ENCODE measurements at places on chromosomes 6 and 20. TPM values are rescaled to one million over a fixed set of nuclear protein-coding genes. Genes with fewer than 3 reads are reported as not detected.

GDAP1L1 gene
- 1.8 TPM for total RNA-seq

JPH2 gene
- total RNA-seq, result 17.3 TPM

C6orf141 gene
- 19.2 TPM for total RNA-seq

SLC17A4 gene
- total RNA-seq, result 3.9 TPM

FLRT3 gene
- 75.7 TPM for total RNA-seq

FAM110A gene
- total RNA-seq, result 26.7 TPM

TBC1D32 gene
- 9.9 TPM for total RNA-seq

SLC22A1 gene
- 3.0 TPM for total RNA-seq

SOX12 gene
- 9.9 TPM for total RNA-seq

KCNK5 gene
- 10.1 TPM for total RNA-seq

TGM3 gene
- total RNA-seq, result 1.5 TPM

BEND3 gene
- total RNA-seq, result 14.4 TPM

CLIC5 gene
- 75.8 TPM for total RNA-seq

DNA sequence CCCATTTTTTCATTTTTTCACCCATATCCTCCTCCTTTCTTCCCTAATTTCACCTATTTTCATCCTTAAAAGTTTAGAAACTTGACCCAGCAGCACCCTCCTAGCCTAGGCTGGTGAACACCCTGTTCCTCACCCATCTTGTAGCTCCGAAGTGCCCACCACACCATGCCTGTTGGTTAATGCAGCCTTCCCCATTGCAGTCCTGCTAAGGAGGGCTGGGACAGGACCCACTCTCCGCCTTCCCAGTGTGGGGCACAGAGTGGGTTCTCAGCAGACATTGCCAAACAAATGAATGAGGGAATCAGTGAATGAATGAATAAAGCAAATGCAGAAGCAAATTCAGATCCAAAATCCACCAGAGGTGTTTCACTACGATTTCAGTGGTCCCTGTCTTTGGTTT is 45.7 kb downstream of the CTCFL start:
- DNase-seq, result no peak

GRCh38 chr6:140586426-140587061 is 1212.1 kb upstream of the CITED2 start:
- no peak for DNase-seq

DNA sequence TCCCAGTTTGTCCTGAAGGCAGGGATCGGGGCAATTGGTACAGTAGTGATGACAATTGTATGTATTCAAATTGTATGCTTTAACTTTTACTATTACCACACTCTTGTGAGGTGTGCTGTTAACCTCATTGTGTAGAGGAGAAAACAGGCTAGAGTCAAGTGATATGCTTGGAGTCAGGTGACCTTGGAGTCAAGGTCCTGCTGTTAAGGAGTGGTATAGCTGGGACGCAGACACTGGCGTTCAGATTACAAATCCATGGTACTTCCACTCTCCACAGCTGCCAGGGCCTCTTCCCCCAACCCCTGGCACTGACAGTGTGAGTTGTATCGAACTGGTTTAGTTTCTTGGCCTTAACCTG is 10.5 kb downstream of the CNPY3 start:
- DNase-seq, result no peak

DNA sequence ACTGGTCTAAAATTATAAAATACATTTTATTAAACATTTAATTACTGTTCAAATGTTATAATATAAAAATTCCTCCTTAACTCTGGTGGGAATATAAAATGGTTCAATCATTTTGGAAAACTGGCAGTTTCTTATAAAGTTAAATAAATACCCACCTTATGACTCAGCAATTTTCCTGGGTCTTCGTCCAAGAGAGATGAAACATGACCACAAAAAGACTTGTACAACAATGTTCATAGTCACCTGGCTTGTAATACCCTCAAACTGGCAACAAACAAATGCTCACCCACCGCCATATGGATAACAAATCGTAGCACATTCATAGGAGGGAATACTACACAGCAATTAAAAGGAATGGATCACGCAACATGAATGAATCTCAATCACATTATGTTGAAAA is 66.0 kb upstream of the RIN2 start:
- no peak for DNase-seq

DNA sequence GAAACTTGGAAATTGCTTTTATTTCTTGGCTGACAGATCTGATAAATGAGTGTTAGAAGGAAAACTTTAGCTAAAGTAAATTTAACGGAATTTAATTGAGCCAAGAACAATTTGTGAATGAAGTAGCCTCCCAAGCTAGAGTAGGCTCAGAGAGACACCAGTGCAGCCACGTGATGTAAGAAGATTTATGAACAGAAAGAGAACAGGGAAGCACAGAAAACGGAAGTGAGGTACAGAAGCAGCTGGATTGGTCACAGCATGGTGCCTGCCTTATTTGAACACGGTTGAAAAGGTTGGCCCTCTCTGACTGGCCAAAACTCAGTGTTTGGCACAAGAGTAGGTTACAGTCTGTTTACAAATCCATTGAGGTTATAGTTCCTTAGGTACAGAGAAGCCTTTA is 29.5 kb upstream of the IFNGR1 start:
- DNase-seq, result no peak

GRCh38 chr6:76275746-76276145 is 203.3 kb upstream of the IMPG1 start:
- DNase-seq, result no peak

DNA sequence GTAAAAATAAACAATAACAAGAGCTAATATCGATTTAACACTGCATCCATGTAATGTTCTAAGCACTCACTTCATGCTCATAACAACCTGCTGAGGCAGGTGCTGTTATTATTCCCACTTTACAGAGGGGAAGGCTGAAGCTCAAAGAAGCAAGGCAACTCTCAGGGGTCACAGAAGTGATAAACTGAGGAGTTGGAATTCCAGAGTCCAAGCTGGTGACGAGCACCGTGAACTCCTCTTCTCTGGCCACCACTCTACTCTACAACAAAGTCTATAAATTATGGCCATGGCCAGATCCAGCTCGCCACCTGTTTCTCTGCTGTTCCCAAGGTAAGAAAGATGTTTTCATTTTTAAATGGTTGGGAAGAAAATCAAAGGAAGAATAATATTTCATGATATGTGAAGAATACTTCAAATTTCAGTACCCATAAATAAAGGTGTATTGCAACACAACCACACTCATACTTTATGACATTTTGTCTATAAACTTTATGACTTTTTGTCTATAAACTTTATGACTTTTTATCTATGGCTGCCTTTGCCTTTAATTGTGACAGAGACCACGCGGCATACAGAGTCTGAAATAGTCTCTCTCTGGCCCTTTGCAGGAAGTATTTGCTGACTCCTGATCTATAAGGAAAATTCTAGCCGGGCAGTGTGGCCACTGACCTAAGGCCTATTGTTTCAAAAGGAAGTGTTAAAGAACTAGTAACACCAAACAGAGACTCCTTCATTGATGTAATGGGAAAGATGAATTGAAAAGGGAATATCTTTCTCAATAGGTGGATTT is 113.2 kb upstream of the KCNG1 start:
- no peak for DNase-seq

GRCh38 chr6:90819483-90819882 is 232.6 kb upstream of the MAP3K7 start:
- no peak for DNase-seq

GRCh38 chr6:105302617-105303128 is 100.2 kb downstream of the PREP start:
- no peak for DNase-seq

GRCh38 chr6:6920114-6920986 is 187.4 kb upstream of the RREB1 start:
- no peak for DNase-seq

- no peak for DNase-seq
These were observed 92.5 kb upstream of the NXT1 start for GRCh38 chr20:23257848-23258746.

DNA sequence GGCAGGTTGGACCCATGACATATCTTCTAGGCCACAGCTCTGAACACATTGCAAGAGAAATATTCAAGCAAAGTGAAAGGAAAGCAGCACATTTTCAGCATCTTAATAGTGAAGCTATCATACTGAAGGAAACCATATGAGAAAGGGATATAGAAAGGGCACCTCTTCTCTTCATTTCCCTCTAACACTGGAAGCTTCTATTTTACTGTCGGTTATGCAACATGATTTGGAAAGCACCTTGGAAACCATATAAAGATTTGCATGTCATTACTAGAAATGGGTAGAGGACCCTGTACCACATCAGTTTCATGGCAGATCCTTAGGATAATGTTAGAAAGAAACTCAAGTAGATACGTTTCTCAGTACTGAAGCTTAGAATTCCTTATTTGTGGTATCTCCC is 70.5 kb upstream of the HMGN3 start:
- no peak for DNase-seq

DNA sequence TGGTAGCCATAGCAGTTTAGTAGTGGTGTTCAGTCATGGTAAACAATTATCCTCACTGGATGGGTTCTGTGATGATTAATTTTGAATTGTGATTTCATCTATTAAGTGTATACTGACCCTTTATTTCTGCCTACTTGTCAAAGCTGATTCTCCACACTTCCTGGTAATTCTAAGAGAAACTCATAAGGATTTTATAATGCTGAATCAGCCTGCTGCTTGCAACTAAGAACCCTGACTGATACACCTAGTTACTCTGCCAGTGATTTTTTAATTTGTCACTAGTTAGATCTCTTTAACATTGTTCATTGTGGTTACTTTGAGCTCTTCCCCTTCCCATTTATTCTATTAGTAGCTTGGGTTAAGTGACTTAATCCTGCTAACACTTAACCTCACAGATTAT is 8.6 kb downstream of the CDC40 start:
- DNase-seq, result no peak

DNA sequence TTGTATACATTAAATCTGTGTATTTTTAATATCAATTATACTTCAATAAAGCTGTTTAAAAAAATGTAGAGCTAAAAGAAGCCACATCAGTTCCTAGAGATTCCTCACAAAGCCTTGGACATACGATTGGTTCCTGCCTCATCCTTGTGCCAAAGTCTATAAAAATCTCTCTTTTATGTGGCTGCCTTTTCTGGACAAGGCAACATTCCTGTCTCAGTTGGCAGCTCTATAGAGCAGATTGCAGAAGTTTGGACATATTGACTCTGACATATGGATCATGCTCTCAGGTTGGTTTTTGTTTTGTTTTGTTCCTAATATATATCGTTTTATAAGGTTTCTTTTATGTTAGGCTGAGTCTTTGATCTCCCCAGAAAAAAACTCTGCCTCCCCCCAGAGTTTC is 148.9 kb downstream of the MAFB start:
- DNase-seq, result no peak

DNA sequence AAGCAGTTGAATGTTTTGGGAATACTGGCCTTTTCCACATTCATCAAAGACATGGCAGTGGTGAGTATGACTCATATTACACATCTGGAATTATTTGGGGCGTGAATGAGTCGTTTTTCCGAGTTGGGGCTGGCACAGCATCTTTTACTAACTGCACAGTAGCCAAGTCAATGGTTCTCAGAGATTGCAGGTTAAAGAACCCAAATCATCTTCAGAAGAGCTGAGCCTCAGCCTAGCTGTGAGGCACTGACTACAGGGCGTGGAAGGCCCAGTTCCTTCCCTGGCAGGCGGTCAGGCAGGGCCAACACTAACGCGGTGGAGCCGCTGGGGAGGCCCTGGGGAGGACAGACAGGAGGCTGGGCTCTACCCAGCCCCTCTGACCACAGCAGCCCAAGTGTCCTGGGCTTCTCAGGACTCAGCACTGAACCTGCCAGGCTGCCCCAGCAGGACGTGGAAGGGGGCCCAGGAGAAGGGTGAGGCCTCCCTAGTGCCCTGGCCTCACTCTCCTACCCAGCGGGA is 20.1 kb upstream of the HELZ2 start:
- no peak for DNase-seq

- DNase-seq, result no peak
These were observed 118.8 kb downstream of the FYN start for GRCh38 chr6:111754423-111754822.

- no peak for DNase-seq
These were observed 8.6 kb downstream of the EYA2 start for GRCh38 chr20:46903256-46903655.

DNA sequence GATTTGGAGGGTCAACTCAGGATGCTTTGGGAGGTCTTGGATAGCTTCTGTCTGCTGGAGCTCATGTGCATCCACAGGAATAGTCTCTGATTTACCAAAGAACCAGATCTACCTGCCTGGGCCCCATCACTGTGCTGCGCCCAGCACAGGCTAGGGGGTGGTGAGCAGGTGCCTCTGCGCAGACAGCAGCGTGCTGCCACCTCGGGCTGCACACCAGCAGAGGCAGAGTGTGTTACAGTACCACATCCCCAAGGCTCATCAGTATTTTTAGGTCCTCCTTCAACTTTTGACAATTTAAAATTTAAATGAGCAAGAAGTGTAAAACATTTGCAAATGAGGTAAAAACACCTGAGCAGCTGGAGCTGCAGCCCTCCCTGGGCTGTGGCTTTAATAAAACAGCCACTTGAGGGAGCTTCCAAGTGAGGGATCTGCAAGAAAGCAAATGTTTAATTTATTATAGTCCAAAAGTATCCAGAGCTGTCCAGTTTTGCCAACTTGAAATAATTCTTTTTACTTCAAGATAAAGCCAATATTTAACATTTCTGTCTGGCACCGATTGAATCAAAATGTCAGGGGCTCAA is 324.9 kb downstream of the ZFAND3 start:
- DNase-seq, result no peak

DNA sequence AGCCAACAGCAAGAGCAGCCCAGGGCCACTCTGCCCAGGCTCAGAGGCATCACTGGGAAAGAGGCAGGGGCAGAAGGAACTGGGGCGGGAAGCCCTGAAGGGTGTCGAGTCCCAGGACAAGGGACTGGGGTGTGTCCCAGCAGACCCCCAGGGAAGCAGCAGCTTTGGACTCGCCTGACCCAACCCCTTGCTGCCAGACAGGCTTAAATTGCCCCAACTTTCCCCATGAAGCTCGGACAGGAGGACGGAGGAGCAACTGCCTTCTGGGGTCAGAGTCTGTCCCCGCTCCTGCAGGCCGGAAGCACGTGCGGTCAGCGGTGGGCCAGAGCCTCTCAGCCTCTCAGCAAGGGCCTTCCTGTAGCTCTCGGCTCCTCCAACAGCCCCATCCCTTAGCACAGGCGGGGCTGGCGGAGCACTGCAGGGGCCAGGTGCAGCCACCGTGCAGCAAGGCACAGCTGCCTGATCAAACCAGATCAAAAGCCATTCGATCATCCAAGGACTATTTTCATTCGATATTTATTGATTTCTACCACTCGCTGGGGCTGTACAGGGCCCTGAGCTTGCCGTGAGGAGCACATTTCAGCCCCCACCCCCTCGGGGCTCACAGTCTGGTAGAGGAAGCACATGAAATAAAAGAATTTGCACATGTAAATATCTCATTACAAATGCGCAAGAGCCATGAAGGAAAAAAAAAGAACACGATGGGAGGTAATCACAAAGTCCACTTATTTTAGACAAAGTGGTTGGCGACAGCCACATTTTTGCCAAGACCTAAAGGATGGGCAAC is 31.8 kb upstream of the STX16 start:
- DNase-seq, result no peak

- no peak for DNase-seq
These were observed 980 bp upstream of the SALL4 start for GRCh38 chr20:51803148-51803854.

Data from type B pancreatic cell (in vitro differentiated cells).